ENCODE measurements at places on chromosomes 16 and 17.

DNA sequence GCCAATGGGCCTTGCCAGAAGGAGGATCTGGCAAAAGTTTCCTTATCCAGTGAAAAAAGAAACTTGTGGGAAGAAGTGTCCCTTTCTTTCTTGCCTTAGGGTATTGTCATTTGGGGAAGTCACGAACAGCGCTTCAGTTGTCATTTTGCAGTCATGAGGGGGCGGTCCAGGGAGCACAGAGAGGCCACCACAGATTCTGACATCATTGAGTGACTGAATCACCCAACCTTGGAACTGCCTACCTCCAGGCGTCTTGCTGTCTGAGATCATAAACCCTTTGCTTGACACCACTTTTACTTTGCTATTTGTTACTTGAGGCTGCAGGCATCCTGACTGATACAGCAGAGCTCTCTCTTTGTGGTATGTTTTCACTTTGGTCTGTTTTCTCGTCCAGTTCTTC is 3.1 kb upstream of the WSCD1 start:
- no peak for DNase-seq

DNA sequence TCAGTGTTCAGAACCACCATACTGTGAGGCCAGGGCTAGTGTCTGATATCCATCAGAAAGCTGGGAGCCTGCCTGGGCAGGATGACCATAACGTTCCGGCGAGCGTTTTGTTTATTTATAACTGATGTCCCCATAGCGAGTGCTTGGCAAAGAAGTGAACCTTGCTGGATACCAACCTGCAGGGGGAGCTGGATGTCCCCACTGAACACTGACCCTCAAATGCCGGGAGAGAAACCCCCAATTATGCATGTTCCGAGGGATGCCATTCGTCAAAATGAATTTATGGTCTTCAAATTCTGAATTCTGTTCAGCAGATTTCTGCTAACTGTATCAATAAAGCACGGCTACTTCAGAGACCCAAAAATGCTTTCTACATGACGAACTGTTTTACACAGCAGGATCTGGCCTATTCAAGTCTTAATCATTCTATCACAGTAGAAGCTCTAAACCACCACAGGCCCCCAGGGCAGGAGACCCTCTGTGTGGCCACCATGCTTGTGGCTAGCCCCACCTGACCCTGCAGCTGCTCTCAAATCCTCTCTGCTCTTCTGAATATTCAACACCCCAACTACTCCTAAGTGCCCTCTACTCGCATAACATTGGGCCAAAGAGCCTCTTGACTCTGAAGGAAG is 15.2 kb downstream of the MED24 start:
- peak; percentile 34 for DNase-seq

DNA sequence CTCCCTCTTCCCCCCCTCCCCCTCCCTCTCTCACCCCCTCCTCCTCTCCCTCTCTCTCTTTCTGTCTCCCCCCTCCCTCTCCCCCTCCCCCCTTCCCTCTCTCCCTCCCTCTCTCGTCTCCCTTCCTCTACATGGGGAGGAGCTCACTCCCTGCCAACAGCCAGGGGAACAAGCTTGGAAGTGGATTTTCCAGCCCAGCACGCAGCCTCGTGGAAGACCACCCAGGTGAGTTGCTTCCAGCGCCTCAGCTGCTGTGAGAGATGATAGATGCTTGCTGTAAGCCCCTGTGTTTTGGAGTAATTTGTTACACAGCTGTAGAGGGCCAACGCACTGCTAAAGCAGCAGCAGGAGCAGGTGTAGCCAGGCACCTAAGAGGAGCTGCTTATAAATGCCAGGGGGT is 20.8 kb downstream of the ACTG1 start:
- no peak for DNase-seq

DNA sequence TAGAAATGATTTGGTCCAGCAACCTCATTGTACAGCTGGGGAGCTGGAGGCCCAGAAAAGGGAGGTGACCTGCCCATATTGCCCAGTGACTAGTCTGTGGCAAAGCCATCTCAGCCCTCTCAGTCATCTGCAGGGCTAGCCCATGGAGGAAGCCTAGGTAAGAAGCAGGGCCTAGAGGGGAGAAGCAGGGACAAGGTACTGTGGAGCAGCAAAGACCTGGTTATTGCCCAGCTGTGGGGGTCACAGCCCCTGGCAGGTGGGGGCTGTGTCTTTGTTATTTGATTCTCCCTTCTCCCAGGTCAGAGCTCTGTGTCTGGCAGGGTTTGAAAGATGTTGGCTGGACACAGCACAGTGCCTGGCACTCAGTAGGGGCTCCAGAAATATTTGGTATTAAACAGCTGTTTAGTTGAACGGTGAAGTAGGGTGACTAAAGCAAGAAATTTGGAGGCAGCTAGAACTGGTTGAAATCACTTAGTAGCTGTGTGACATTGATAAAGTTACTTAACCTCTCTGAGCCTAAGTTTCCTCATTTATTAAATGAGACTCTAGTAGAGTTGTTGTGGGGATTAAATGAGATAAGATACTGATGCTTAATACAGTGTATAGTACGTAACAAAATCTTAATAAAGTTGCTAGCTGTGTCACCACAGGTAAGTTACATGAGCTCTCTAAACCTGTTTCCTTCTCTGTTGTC is 17.3 kb downstream of the CCR7 start:
- no peak for DNase-seq

GRCh38 chr17:62627904-62628633 is 599 bp downstream of the MRC2 start:
- DNase-seq, result no peak

DNA sequence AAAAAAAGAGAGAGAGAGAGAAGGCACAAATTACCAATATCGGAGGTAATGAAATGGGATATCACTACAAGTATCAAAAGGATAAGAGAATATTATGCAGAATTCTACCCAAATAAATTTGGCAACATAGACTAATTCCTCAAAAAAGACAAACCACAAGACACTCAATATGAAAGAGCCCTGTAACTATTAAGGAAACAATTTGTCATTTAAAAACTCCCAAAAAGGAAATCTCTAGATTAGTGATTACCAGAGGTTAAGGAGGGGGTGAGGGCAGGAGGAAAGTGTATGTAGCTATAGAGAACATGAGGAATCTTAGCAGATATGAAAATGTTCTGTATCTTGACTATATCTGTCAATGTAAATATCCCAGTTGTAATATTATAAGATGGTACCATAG is 54.0 kb downstream of the CFDP1 start:
- no peak for DNase-seq

DNA sequence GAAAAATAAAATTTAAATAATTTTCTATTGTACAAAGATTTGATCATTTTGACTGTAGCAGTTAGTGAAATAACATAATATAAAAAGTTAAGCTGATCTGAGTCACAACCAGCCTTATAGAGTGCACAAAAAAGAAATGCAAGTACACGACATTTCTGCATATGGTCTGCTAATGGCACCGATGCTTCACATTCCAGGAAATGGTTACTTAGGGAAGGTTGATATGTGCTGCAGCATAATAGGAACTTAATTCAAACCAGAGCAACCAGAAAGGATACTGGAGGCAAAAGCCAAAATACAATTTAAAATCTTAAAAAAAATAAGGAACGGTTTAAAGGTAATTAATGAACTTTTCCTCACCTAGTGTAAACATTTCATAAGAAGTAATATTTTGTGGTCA is 10.0 kb upstream of the CFDP1 start:
- DNase-seq, result no peak

- no peak for DNase-seq
Observed at GRCh38 chr17:36671144-36671543, 69.8 kb downstream of the MRM1 start.

Data from T-cell (primary cell).